ENCODE measurements at places on chromosomes 16 and 17.
A peak's percentile ranks its signal among the peaks of the same experiment; 100 is the strongest.

GRCh38 chr17:50177983-50178834, 12.4 kb downstream of the SGCA start:
- DNase-seq: peak; percentile 89

DNA sequence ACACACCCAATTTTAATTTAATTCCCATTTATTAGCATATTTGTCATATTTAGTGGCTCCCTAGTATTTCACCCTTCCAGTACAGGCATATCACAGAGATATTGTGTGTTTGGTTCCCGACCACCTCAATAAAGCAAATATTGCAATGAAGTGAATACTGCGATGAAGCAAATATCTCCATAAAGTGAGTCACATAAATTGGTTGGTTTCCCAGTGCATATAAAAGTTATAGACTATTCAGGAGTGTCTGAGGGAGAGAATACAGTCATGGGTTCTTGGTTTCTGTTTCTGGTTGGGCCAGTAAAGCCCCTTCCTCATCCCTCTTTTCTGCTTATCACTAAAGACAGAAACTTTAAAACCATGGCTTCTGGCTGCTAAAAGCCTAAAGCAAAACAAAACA, 295.4 kb upstream of the AXIN2 start:
- DNase-seq: no peak

DNA sequence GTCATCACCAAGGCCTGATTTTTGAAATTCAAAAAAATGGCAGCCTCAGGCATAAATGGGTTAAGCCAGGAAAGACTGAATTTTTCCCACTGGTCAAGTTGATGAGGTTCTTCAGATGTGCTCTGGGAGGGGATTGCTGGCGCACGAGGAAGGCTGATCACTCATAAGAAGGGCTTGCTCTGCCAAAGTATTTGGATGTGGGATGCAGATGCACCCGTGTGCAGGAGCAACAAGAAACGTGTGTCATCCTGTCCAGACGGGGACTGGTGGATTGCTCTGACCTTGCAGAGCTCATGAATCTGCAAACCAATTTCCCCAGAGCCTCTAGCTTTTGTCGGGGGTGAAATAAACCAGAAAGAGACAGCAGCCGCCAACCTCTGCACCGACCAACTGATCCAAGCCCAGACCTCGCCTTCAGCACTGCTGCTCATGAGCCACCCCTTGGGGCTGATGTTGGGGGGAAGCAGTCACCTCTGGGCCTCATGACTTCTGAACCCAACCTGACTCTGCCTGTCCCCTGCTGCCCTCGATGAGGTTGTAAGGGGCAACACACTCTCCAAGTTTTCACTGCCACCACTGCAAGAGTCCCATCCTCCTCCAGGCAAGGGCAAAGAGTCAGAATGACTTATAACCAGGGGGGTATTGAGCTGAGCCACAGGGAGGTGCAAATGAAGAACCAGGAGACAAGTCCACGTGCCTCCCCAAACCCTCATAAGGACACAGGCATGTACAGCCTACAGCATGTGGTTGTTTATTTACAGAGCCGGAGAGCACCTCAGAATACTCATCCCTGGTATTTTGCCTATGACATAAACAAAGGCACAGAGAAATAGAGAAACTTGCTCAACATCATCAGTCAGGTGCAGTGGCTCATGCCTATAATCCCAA, 452.0 kb downstream of the SOX9 start:
- DNase-seq: no peak

DNA sequence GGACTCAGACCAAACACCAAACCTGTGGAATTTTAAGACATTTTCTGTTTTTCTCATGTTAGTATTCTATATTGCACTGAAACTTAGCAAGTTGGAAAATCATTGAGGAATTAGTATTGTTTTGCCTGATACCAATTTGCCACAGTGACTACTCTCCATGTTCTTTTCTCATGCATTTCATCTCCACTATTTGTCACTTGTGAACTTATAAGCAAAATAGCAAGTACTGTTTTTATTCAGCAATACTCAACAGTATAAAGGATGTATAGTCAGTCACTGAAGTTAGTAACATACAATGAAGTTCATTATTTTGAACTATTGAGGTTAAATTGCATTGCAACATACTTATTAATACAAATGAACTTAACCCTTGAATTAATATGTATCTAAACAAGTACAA, 5.8 kb upstream of the VPS35L start:
- no peak for DNase-seq

- DNase-seq: peak; percentile 56
Observed at GRCh38 chr17:31900877-31901276, 631 bp downstream of the UTP6 start.

DNA sequence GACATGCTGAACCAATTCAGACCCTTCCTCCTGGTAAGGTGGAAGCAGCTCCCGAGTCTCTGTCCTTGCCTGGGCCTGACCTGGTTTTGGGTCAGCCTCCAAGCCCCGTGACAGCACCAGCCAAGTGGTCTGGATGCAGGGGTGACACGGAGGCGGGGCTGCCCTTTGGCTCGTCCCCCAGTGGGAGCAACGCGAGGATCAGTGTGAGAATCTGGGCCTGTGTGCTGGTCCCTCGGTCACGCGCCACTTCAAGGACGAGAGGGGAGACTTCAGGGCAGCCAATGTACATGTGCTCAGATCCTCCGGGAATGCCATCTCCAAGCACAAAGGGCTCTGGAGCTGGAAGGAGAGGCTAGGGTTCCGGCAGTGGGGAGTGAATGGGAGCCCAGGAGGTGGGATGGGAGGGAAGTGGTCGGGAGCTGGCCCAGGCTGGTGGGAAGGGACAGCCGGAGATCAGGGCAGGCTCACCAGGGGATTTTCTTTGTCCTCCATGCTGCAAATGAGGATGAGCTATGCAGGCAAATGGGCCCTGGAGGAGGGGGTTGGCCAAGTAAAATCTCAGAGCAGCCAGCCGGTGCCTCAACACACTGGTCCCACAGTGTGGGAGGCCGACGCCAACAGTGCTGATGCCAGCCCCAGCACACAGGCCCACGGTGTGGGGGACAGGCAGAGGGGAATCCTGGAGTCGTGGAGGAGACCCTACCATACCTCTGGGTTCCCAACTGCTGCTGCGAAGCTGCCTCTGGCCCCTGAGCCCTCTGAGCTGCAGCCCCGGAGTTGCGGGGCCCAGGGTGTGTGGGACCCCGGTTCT, 4.2 kb upstream of the NDRG4 start:
- no peak for DNase-seq

DNA sequence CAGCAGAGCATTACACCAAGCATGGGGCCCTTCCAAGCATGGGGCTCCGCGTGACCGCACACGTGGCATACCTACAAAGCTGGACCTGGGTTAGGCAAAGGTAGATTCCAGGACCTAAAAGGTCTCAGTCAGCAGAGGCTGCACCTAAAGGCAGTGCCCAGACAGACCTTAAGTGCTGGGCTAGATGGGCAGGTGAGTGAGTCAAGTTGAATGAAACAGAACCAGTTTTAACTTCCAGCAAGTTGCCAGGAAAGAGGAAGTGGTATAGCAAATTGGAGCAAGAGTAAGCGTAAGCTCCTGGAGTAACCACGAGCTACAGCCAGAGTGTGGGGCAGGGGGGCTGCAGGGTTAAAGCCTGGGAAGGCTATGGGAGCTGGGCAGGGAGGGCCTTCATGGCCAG, 49.5 kb downstream of the SRCIN1 start:
- DNase-seq: no peak

DNA sequence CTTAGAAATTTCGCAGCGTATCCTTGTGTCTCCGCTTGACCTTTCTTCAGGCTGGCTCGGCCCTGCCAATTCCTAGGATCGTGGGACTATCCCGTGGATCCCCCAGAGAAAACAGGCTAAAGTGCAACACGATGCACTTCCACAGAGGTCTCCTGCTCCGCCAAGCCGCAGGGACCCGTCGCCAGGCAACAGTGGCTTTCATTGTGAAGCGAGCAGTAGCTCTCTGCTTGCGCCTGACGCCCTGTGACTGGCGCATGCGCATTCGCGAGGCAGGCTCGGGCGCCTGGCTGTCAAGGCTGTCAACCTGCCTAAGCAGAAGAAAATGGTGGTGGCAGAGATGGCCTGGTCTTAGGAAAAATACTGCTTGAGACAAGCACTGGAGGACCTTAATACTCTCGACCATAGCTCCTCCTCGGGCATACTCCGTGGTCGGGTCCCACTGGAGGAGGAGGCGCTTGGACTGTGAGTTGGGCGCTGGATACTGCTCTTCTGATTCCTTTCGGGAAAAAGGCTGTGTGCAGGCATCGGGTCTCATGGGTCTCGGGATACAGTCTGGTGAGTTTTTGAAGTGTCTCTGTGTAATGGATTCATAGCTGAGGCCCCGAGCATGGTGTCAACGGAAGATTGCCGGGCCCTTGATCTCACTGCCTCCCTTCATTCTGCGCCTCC, 2336.1 kb downstream of the TP53TG3F start:
- DNase-seq: no peak

GRCh38 chr16:67120025-67120424, 10.3 kb downstream of the PHAF1 start:
- DNase-seq: no peak

Data from RKO (cell line).